ENCODE measurements at places on chromosomes 3 and 15. TPM values are rescaled to one million over a fixed set of nuclear protein-coding genes. Genes with fewer than 3 reads are reported as not detected.

GOLGA6L7 gene
- not detected for total RNA-seq

GRCh38 chr15:39834256-39834655 is 51.6 kb upstream of the FSIP1 start:
- no peaks in the 10 kb centered on the region for H3K36me3 ChIP-seq
- H3K4me1 ChIP-seq = no peaks in the 10 kb centered on the region
- no peaks in the 10 kb centered on the region for H3K27me3 ChIP-seq

EFCAB12 gene
- 0.39 TPM for total RNA-seq

DNA sequence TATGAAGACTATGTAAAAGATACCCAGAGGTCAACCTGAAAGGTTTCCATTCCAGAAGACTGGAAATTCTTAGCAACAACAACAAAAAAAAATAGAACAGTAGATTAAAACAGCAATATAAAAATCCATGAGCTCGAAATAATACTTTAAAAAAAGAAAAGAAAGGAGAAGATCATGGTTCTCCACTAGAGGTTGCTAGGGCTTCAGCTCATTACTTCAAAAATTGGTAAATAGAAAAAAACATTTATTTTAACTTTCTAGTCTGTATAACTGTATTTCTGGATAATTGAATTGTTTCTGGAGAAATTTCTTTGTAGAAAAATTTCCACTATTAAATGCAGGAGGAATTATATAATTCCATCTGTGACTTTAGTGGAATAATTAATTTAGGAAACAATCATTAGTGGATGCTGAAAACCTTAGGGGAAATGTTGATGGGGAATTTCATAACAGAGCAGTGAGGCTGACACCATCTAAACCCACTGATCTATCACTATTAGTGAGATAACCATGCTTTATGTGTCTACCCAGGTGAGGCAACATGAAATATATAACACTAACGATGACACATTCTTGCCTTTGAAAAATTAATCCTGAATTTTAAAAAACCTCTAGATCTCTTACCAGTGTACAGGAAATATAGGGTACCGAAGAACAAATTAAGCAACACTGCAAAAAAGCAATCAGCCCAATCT is 62.5 kb upstream of the SNRK start:
- H3K4me1 ChIP-seq = peaks cover 48% of the 10 kb centered on the region
- H3K27ac ChIP-seq = no peak overlapping the region
- H3K36me3 ChIP-seq = no peaks in the 10 kb centered on the region

KNG1 gene
- not detected for total RNA-seq

DNA sequence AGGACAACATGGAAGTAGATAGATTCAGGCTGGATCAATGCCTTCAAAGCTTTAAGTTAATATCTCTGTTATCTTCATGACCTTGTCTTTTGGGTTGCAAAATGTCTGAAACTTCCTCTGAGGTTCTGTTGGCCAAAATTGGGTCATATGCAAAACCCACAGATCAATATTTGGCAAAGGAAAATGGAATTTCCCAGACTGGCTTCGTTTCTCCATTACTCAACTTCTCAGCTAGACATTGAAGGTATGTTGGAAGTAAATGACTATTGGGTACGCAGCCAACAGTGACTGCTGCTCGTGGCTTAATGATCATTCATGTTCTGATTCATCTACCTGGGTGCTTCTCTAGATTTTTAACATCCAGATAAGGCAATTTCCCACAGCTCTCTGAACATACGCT is 675.4 kb upstream of the SGO1 start:
- no peaks in the 10 kb centered on the region for H3K4me1 ChIP-seq
- no peak overlapping the region for H3K27ac ChIP-seq

ZNF280D gene
- total RNA-seq = 20.2 TPM

TMEM108 gene
- not detected for total RNA-seq

DNA sequence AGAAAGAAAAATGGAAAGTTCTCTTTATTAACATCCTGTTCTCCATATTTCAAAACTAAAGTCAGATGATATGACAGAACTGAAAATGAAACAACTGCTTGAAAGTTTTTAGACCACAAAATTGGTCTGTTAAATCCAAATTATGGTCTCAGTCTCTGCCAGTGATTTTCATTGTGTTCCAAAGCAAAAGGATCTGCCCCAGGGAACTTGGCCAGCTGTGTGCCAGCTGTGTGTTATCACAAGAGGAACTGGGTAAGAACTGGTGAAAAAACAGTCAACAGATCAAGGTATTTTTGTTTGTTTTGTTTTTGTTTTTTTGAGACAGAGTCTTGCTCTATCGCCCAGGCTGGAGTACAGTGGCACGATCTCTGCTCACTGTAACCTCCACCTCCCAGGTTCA is 323.3 kb downstream of the CTNNB1 start:
- H3K36me3 ChIP-seq = no peaks in the 10 kb centered on the region
- H3K4me3 ChIP-seq = no peak overlapping the region
- no peak overlapping the region for H3K27ac ChIP-seq
- no peak for DNase-seq

DNA sequence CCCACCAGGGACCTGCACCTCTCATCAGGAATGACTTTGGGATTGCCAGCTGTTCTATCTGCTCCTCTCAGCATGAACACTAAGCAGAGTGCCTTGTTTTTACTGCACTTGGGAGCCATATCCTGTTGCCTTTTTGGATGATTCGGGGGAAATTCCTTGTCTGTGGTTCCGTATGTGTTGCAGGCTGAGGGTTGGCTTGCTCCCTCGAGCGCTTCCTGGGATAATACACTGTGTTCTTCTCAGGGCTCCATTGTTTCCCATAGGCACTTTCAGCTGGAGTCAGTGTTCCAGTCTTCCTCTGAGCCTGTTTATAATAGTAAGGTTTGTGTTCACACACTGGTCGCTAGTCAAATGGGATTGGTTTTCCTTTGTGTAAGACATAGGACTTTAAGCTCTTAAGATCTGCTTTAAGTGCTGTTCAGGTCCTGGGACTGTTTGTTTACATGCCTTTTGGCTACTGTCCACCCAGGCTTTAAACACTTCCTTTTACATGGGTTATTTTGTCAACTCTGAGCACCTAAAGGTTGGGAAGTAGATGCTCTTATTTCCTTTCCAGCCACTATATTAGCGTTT is 23.4 kb downstream of the BOC start:
- DNase-seq = no peak
- H3K4me3 ChIP-seq = no peak overlapping the region
- no peaks in the 10 kb centered on the region for H3K27me3 ChIP-seq
- H3K36me3 ChIP-seq = no peaks in the 10 kb centered on the region
- H3K27ac ChIP-seq = no peak overlapping the region

DNA sequence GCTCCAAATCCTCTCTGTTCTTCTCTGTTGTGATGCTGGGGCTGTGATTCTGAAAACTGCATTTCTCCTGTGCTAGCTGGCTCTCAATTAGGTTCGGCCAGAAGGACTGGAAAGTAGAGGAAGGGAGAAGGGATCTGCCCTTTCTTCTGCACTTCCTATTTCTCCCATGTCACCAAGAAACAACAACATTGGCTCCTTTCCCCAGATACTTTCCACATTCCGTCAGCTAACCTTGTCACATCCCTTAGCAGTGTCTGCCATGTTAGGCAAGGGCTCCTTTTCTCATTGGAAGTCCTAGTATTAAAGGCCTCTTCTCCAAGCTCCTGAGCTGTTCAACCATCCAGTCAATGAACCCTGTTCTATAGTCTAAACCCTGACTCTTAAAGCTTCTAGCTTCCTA is 171.1 kb downstream of the ZNF621 start:
- peaks cover 4% of the 10 kb centered on the region for H3K27me3 ChIP-seq
- no peaks in the 10 kb centered on the region for H3K36me3 ChIP-seq
- no peak overlapping the region for H3K4me3 ChIP-seq
- no peak for DNase-seq

COL8A1 gene
- total RNA-seq = not detected

GRCh38 chr15:90059208-90059985 is 42.9 kb downstream of the IDH2 start:
- H3K27ac ChIP-seq = peak overlapping the region; percentile 49
- peaks cover 38% of the 10 kb centered on the region for H3K4me1 ChIP-seq
- H3K36me3 ChIP-seq = no peaks in the 10 kb centered on the region
- DNase-seq = peak; percentile 28
- no peaks in the 10 kb centered on the region for H3K27me3 ChIP-seq

DNA sequence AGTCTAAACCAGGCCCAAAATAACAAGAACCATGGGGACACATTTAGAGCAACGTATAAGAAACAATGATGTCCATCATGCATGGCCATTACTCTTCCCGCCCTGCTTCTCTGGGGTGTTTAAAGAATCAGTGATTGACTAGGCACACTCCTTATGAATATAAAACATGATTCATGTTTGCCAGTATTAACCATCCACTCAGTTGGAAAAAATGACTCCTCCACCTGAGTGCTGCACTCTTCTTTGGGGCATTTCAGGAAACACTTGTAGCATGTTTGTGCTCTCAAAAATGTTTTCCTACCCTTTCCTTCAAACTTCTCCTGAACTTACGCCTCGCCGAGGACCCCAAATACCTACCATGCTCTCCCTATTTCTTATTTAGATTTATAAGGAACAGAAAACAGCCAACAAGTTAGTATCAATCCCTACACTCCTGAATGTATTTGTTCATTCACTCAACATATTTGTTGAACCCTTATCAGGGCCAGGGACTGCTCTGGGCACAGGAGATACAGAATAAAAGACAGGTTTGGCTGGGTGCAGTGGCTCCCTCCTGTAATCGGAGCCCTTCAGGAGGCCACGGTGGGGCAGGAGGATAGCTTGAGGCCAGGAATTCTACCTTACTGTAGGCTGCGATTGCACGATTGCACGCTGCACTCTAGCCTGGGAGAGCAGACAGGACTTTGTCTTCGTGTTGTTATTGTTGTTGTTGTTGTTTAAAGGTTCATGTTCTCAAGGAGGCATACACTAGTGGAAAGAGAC is 137.0 kb downstream of the TMCO5A start:
- H3K4me1 ChIP-seq = no peaks in the 10 kb centered on the region
- no peak overlapping the region for H3K4me3 ChIP-seq
- H3K27ac ChIP-seq = no peak overlapping the region
- peaks cover 4% of the 10 kb centered on the region for H3K27me3 ChIP-seq

ITIH3 gene
- not detected for total RNA-seq

DNA sequence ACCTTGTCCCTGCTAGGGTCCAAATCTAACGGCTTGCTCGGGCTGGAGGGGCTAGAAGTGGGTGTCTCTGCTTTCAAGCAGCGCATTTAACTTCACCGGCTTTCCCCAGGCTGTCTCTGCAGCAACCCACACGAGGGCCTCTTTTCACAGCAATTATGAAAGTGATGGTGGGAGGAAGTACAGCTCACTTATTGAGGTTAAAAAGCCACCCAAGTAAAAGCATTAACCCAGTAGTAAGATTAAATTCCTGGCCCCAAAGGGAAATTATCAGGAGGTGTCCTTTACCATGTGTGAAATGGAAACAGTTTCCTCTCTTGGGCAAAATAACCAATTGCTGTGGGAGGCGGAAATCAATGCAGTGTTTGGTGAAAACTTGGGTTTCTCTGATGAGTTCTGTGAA is 41.1 kb downstream of the NGRN start:
- no peak overlapping the region for H3K27ac ChIP-seq
- no peak overlapping the region for H3K4me3 ChIP-seq
- H3K27me3 ChIP-seq = no peaks in the 10 kb centered on the region

RPL39L gene
- total RNA-seq = 11.3 TPM

DNA sequence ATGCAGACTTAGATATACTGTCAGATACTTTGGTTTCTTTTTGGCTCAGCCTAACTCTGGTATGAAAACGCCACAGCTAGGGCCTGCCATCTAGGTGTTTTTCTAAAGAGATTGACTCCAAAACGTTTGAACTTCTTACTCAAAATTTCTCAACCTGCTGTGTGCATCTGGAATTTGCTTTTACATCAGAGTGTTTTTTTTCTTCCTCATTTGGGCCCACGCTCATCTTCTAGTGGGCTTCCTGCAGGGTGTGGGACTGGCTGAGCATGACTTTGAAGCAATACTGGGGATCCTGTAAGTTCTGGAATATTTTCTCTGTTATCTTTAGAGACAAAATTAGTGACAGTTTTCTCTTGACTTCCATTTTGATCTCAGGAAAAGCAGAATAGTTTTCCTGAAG is 117.8 kb downstream of the NR1D2 start:
- no peak for DNase-seq
- no peak overlapping the region for H3K4me3 ChIP-seq
- H3K4me1 ChIP-seq = no peaks in the 10 kb centered on the region
- H3K27me3 ChIP-seq = no peaks in the 10 kb centered on the region
- H3K36me3 ChIP-seq = no peaks in the 10 kb centered on the region
- H3K27ac ChIP-seq = no peak overlapping the region

DNA sequence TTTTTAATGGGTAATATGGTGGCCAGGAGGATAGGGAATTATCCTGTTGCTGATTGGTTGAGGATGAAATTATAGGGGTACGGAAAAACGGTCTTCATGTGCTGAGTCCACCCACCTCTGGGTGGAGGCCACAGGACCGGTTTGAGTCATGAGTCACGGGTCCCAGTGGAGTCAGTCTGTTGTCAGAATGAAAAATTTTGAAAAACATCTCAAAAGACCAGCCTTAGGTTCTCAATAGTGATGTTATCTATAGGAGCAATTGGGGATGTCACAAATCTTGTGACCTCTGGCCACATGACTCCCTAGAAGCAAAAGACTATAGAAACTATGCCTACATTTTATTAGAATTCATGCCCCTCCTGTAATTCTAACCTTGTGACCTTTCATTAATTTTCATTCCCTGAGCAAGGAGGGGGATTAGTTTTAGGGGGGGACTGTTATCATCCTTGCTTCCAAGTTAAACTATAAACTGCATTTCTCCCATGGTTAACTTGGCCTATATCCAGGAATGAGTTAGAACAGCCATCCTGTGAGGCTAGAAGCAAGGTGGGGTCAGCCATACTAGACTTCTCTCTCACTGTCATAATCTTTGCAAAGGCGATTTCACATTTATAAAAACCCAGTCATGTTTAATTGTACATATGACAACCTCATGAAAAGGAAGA is 101.2 kb downstream of the TCF12 start:
- peaks cover 9% of the 10 kb centered on the region for H3K4me1 ChIP-seq
- H3K27ac ChIP-seq = no peak overlapping the region
- H3K4me3 ChIP-seq = no peak overlapping the region
- no peaks in the 10 kb centered on the region for H3K36me3 ChIP-seq
- no peak for DNase-seq

DNA sequence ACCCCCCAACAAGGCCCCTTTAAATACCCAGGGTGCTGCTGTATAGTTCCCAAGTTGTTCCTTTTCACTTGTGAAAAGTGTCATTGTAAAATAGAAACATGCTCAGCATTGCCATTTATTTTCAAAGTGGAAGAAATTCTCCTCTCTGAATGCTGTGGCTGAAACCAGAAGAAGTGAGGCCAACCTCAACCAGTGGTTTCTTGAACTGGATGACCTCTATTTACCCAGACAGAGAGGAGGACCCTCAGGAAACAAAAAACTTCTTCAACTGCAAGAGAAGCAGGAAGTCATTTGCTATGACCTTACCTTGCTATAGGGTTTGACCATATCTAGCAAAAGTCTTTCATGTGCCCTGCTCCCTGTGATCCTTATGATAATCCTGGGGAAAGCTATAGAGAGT is 209.7 kb upstream of the RARB start:
- H3K36me3 ChIP-seq = no peaks in the 10 kb centered on the region
- no peak overlapping the region for H3K27ac ChIP-seq
- DNase-seq = no peak
- no peaks in the 10 kb centered on the region for H3K27me3 ChIP-seq
- H3K4me1 ChIP-seq = no peaks in the 10 kb centered on the region

- no peaks in the 10 kb centered on the region for H3K36me3 ChIP-seq
- H3K27ac ChIP-seq = peak overlapping the region; percentile 54
- H3K4me1 ChIP-seq = peaks cover 42% of the 10 kb centered on the region
Measured at GRCh38 chr15:76335307-76336253, 993 bp upstream of the ISL2 start.
